Neural crest cell (in vitro differentiated cells): ENCODE measurements at places on chromosomes 7 and 10. TPM values are rescaled to one million over a fixed set of nuclear protein-coding genes. Genes with fewer than 3 reads are reported as not detected.
A peak's percentile ranks its signal among the peaks of the same experiment; 100 is the strongest.

ENTPD7 gene
- 23.9 and 24.9 TPM in 2 replicates for total RNA-seq

ZNF365 gene
- 1.0 and 1.1 TPM in 2 replicates for total RNA-seq

GRCh38 chr10:75427951-75428350, 3.5 kb upstream of the LRMDA start:
- no peak for DNase-seq

- DNase-seq, result no peak
Measured at GRCh38 chr7:148434181-148434757, 156.3 kb upstream of the C7orf33 start.

NME8 gene
- not detected in 2 replicates for total RNA-seq

DNA sequence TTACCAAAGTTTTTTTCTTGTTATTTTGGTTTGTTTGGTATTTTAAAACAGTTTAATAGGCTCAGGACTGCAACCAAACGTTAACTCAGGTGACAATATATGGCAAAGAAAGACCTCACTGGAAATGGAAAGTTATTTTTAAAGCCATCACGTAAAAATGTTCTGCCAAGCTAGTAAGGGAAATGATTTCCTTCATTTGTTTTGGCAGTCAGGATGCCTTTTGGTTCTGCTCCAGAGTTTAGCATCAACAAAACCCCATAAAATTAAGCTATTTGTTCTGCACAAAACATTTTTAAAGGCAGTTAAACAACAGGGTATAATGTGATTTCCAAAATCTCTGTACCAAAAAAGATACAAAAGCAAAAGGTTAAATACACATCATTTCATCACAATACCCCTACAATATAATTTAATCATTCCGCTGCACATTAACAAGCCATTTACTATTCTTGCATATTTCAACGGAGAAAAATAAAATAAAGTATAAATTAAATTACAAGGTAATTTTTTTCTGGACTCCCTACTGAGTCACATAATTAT, 172.4 kb downstream of the SEMA3E start:
- no peak for DNase-seq

GRCh38 chr7:41256186-41256945, 446.5 kb downstream of the INHBA start:
- no peak for DNase-seq

VIPR2 gene
- total RNA-seq, result 0.09 and 0.16 TPM in 2 replicates

PON1 gene
- not detected in 2 replicates for total RNA-seq

GRCh38 chr10:132834311-132834761, 48.4 kb upstream of the NKX6-2 start:
- no peak for DNase-seq

AKR1C8 gene
- total RNA-seq, result not detected in 2 replicates

EPO gene
- 0.23 and 0.30 TPM in 2 replicates for total RNA-seq

DNA sequence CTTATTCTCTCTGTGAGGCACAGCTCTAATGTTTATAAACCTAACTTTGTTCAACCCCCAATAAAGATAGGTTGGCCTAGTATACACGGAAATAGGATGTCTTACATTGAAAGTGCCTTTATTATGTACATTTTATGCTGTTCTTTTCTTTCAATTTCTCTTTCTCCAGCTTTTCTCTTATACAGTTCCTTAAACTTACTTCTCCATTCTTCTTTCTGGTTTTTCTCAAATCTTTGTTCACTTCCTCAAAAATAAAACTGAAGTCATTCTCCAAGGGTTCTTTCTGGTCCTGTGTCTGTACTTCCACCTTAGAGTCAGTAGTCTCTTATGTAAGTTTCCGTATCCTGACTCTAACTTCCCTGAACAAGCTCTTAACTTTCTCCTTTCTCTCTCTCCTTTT, 29.2 kb upstream of the NAMPT start:
- no peak for DNase-seq

LRRC4 gene
- total RNA-seq, result 67.5 and 67.6 TPM in 2 replicates

- DNase-seq, result no peak
Measured at GRCh38 chr10:103811463-103811862, 43.9 kb downstream of the SH3PXD2A start.

GRCh38 chr7:108170251-108170650, 40.1 kb upstream of the LAMB4 start:
- DNase-seq, result no peak

- DNase-seq, result no peak
Measured at GRCh38 chr10:79178614-79179163, 109.9 kb downstream of the ZMIZ1 start.

DNA sequence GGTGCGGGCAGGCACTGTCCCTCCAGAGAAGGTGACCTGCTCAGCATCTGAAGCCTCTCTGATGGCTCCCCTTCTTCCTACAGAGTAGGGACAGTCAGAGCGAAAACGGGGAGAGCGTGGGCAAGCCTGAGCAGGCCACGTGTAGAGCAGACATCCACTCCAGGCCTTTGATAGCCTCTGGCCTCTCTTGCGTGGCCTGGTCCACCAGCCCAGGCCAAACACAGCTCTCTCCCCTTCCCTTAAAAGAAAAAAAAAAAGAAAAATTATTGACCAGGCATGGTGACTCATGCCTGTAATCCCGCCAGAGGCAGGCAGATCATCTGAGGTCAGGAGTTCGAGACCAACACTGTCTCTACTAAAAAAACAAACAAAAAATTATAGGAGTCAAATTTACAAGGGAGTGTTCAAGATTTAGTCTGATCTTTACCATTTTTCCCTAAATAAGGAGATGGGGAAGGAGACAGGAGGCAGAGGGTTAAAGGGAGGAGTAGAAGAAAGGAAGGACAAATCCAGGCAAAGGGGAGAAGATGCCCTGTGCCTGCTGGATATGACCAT, 84.8 kb downstream of the PLXNA4 start:
- DNase-seq, result no peak

GRCh38 chr10:23253780-23254179, 61.7 kb downstream of the PTF1A start:
- no peak for DNase-seq

GRCh38 chr10:48938281-48938680, 1.4 kb downstream of the LRRC18 start:
- no peak for DNase-seq

GRCh38 chr10:132207536-132208461, 21.1 kb downstream of the DPYSL4 start:
- no peak for DNase-seq

- DNase-seq, result no peak
Measured at GRCh38 chr10:125060026-125060425, 100.3 kb downstream of the CTBP2 start.

JCAD gene
- 0.61 and 1.2 TPM in 2 replicates for total RNA-seq

ZNF485 gene
- 8.2 and 8.4 TPM in 2 replicates for total RNA-seq

RTKN2 gene
- total RNA-seq, result 27.5 and 29.2 TPM in 2 replicates

GRCh38 chr10:71964098-71964742, at the start of gene CHST3:
Gene CHST3, plus strand, starts transcription at chr10:71964395. Its CDS starts 41,448 bp downstream, at chr10:72005843.
- DNase-seq, result peak; percentile 32

DNA sequence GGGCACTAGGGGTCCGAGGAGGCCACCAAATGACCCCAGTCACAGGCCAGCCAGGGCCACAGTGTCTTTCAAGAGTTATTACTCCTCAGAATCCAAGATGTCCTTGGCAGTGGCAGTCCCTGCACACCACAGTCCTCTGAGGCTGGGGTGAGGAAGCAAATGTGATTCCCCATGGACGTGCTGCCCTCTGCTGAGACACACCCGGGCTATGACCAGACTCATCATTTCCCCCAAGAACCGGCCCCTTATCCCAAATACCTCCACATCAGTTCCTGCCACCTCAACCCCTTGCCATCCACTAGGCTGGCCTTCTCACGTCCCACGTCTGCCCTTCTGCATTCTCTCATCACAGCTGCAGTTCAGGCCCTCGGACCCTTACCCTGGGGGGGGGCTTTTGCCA, 5.0 kb downstream of the PRKAG2 start:
- DNase-seq, result no peak

DNA sequence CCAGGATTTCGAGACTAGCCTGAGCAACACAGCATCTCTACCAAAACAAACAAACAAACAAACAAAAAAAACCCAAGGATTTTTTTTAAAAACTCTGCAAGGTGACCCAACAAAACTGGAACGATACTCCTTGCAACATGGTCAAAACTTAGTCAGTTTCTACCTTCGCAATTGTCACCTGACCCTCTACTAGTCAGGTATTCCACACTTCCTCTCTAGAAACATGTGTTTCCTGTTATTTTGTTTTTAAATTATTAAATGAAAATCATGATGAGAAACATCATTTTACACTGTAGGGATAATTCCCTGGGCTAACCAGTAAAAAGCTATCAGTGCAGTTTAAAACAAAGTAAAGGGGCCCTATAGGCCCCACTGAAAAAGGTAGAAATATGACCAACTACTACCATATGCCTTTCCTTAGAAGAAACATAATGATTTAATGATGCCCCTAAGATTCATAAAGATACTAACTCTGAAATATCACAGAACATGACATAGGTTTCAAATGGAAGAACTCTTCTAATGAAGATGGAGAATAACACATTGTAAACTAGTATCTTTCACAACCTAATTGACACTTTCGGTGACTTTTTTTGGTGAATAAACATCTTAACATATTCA, 8.7 kb downstream of the BRAF start:
- DNase-seq, result no peak

GRCh38 chr10:43261578-43262396, 5.1 kb downstream of the RASGEF1A start:
- peak; percentile 43 for DNase-seq

GRCh38 chr7:106518967-106519366, 142.0 kb downstream of the CCDC71L start:
- DNase-seq, result no peak
